ENCODE measurements at places on chromosomes 5 and 9.

DNA sequence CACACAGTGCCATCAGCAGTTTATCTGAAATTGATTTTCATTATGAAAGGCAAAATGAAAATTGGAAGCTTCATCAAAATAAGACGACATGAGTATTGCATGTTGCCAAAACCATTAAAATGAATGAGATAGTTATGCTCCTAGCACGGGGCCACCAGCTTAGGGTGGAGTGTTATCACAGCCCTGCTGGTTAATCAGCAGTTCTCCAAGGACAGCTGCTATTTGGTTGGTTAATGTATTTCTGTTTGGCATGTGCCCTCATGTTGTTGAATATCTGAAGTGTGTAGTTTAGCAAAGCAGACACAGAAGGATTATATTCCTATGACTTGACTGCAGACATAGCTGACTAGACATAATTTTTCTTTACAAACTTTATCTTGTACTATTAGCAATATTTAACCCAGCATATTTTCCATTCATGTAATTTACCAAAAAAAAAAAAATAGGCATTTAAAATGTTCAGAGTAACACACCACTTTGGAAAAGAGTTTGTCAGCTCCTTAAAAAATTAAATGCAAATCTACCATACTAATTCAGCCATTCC, 98.6 kb upstream of the PIK3R1 start:
- DNase-seq: no peak

GRCh38 chr9:137048655-137049543, 2.9 kb upstream of the NPDC1 start:
- DNase-seq: no peak

DNA sequence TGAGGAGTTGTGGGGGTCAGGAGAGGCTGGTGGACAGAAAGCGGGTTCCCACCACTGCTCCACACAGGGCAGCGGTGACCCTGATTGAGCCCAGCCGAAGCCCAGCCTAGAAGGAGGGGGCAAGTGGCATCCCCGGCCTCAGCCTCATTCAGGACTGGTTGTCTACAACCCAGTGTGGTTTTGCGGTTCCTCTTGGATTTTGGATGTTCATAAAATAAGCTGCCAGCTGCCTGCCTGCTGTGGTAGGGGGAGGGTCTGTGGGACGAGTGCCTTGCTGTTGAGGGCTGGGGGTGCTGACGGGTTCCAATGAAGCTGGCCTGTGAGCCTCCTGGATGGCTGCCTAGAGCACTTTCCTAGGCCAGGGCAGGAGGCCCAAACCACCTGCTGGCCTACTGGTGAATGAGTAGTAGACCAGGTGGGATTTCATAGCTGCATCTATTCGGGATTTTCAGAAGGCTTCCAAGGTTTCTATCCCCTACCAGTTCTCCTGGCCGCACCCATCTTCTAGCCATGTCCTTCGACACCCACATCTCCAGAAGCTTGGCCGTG, 102.4 kb downstream of the NDFIP1 start:
- DNase-seq: no peak

DNA sequence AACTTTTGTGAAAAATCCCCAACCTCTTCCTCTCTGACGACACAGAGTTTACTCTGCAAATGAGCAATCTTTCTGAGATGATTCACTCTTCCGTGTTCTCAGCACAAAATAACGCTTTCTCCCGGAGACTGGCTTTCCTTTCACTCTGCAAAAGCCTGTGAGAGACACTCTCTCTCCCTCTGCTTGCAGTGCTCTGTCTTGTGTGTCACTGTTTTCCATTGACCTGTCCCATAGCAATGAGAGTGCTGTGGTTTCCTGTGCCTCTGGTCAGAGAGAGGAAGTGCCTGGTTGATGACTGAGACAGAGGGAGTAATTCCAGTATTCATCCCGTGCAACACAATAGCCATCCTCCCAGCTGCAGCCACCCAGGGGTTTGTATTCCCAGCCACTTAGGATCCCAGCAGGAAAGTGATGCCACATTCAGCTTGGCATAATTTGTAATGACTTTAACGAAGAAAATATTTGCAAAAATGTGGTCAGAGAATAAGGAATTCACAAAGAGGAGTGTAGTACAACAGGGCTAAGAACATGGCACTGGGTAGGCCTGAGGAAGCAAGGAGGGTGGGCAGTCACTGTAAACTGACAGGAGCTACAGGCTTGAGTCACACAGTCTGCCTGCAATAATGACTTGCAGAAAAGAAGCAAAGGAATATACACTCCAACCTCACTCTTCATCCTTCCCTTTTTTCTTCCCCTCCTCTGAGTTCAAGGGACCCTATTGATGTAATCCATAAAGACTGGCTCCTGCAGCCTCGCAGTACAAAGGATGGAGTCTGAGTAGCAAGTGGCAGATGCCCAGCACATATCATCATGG, 463.5 kb upstream of the RGMB start:
- peak; percentile 90 for DNase-seq

- no peak for DNase-seq
Observed at GRCh38 chr5:80933036-80933435, 27.1 kb upstream of the RASGRF2 start.

- DNase-seq: peak; percentile 34
Observed at GRCh38 chr5:138605254-138605972, 30.2 kb upstream of the HSPA9 start.

DNA sequence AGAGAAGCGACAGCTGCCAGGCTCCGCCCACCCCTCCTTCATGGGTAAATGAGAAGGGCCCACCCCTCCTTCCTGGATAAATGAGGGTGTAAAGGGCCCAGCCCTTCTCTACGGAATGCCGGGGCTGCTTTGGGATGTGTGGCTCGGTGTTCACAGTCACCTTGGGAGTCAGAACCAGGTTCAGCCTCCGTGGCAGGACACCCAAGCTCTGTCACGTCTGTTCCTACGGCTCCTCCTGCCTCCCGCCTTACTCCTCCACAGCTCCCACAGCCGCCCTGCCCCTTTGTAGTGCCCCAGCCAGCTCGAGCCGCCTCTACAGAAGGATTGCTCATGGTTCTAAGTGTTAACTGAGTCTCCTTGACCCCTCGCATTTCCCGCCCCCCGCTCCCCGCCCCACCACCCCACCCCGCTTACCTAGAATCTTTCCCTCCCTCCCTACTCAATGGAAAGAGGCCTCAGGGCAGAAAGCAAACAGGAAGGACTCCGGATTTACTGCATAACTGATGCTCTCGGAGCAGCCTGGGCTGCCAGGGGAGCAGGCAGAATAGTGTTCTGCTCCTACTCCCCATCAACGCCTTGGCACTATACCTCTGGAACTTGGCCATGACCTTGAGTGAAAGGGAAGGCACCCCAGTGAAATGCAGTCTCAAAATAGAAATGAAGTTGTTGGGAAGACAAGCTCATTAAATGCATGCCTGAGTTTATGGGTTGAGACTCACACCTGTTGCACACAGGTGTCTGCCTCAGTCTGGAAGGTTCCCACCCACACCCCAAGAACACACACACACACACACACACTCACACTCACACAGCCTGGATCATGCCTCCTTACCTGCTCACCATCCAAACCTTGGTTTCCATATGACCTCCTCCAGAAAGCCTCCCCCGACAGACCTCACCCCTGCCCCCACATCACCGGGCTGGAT, 59.6 kb downstream of the NEURL1B start:
- no peak for DNase-seq

DNA sequence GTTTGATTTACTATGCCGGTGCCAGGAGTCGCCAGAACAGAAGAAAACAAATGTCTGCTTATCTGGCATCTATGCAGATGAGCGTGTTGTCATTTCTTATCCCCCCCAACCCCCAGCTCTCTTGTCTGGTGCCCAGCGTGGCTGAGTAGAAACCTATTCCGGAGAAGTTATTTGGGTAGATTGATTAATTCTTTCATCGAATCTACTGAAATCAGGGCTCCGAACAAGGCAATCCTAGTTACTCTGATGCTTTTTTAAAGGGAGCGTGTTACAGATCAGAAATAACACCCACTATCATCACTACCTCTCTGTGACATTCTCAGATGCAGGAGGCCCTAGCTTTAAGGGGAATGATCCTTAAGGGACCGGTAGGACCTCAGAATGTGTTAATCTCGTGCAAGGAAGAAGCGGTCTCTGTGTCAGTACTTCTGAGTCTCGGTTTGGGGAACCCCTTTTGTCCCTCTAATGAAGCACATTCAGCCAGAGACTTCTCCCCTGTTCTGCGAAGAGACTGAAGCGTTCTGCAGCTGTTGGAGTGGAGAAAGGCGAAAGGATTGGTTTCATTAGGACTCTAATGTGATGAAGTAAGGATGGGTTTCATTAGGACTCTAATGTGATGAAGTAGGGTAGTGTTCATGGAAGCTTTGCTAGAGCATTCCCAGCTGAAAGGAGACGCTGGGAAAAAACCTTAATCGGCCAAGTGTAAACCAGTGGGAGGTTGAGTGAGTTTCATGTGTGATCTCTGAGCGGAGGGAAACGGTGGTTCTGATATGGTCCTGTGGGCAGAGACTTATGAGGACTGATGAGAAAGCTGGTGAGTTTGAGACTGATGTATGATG, 1.5 kb downstream of the PIP5K1B start:
- no peak for DNase-seq

GRCh38 chr5:78467752-78468357, 107.4 kb downstream of the SCAMP1 start:
- peak; percentile 74 for DNase-seq

GRCh38 chr9:129929496-129930125, 94.4 kb downstream of the USP20 start:
- no peak for DNase-seq

- no peak for DNase-seq
Observed at GRCh38 chr9:131999692-132000551, 79.7 kb downstream of the MED27 start.

GRCh38 chr9:31347082-31347617, 1037.3 kb upstream of the ACO1 start:
- DNase-seq: peak; percentile 49

GRCh38 chr9:110750272-110750671, 81.7 kb downstream of the MUSK start:
- DNase-seq: no peak

DNA sequence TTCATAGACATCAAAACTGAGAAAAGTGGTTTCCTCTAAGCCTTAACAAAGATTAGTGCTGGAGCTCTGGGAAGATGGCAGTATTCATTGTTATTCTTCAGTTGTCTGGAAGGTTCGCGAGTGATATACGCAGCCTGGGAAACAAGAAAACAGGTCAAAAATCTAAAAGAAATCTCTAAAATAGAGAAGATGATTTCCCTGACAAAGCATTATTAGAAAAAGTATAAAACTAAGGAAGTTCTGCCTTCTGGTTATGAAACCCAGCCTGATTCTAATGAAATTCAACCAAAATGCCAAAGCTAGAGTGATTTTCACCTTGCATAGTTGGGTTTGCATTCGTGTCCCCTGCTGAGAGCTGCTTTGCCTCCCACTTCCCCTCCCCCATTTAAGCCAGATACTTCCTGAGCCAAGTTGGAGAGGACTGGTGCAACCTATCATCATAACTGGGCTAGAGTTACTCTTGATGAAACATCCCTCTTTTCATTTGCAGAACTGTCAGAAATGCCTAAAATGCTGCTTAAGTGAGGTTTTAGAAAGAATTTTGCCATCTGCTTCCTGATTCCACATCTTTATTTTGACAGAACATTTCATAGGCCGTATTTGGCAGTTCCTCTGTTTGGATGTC, 48.4 kb downstream of the NDFIP1 start:
- peak; percentile 31 for DNase-seq

DNA sequence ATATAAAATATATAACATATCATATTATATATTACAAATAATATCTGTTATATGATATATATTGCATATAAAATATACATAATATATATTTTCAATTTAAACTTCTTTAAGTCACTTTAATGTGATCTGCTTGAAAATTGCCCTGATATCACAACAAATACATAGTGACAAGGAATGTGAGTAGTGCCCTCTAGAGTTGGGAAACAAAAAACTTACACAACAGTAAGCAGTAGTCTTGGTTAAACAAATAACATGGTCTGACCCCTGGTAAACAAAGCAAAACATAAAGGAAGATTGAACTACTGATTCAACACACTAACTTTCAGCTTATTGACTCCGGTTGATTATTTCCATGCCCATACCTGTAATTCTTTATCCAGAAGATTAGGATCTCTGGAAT, 188.3 kb upstream of the NMUR2 start:
- DNase-seq: peak; percentile 7

DNA sequence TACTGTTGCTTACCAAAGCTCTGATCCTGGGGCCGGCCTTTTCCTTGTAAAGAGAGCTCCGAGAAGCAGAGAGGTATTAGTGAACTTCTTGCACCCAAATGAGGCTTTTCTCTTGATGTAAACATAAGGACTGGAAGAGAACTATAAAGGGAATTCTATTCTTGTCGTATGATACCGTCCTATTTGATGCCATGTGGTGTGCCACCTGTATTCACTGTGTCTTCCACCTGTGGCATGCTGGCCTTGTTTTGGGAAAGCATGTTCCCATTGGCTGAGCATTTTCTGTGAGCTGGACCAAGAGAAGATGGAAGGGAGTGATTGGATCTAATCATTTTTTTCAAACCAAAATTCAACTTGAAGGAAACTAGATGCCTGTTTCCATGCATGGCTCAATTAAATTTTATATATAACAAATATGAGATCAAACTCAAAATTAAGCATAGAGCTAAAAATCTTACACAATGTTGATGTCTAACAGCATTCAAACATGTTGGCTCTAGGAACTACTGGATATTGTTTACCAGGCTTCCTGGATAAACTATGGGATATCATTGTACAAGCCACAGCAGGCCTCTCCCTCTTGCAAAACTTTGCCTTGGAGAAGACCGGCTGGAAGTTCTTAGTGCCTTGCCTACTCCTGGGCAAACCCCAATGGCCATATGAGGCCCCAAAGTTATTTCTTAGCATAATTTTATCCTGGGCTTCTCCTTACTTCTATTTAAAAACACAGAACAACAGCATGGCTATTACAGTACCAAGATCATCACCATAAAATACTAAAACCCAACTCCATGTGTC, 115.3 kb downstream of the TSSK1B start:
- DNase-seq: no peak

DNA sequence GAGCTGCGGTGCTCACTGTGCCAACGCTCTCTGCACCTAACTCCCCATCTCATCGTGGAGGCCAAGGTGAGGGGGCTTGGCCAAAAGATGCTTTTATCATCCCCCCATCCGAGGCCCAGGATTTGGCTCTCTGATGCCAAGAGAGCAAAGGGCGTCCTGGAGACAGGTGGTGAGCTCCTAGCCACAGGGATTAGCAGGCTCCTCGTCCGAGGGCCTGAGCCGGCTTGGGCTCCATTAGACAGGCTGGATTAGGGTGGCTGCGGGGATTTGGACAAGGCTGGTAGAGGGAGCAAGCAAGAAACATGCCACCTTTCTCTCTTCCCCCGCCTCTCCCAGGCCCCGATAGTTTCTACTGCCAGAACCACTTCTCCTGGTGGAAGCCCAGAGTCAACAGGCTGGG, 1.0 kb upstream of the GRM6 start:
- DNase-seq: no peak
